Psoas muscle (tissue), 8 donors: ENCODE measurements at places on chromosomes 2 and 18.

- no peak for DNase-seq
Observed at GRCh38 chr18:36365836-36366775, 68.6 kb downstream of the FHOD3 start.

DNA sequence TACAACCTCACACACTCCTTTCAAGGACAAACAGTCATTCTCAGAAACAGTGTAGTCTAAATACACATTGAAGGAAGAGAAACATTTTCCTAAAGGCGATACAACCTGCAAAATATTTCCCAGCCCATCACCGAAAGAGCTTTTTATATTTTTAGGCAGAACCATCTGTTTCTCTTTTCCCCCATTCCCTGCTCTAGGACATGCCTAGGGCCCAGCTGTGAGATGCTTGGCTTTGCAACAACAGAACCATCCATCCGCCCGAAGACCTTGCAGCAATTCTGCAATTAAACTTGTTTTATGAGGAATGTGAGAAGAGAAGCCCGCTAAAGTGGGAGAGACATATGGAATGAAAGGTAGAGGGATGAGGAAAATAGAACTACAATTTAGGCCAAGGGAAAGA is 105.6 kb upstream of the RFX8 start:
- DNase-seq: no peak

GRCh38 chr2:6148882-6149281 is 456.7 kb downstream of the SOX11 start:
- no peak for DNase-seq

DNA sequence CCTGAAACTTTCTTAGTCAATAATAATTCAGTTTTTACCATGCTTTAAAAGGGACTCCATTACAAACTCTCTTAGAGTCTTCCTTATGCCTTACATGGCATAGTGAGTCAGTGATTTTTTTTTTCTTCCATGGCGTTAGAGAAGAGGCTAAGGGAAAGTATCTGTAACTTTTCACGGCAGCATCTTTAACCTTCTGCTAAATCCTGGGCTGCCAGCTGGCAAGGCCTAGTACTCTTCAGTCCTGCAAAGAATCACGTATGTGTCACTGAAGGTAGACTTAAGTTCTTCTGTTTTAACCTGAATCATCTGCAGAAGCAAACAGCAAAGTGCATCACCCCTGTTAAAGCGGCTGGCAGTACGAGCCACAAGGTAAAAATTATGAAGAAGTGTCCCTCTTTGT is 286.3 kb upstream of the FN1 start:
- no peak for DNase-seq

- DNase-seq: no peak
Observed at GRCh38 chr2:71003396-71003795, 8.7 kb upstream of the TEX261 start.

DNA sequence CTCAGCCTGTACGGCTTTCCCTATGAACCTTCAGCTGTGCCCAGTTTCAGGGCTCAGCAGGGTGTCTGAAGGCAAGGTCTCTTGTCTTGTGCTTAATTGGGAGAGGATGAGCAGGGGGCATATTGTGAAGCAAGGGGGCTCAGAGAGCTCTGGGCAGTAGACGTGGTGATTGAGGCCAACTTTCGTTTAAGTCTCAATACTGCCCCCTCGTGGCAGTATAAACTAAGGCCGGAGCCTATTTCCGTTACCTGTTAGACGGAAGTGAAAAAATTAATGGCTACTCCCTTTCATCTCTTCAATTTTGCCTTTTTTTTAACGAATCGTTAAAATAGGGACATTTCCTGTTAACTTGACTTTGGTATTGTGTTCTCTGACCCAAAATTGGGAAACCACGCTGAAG is 193.4 kb downstream of the TDRD15 start:
- DNase-seq: peak; percentile 18

GRCh38 chr2:59804732-59805131 is 748.7 kb downstream of the BCL11A start:
- DNase-seq: no peak

DNA sequence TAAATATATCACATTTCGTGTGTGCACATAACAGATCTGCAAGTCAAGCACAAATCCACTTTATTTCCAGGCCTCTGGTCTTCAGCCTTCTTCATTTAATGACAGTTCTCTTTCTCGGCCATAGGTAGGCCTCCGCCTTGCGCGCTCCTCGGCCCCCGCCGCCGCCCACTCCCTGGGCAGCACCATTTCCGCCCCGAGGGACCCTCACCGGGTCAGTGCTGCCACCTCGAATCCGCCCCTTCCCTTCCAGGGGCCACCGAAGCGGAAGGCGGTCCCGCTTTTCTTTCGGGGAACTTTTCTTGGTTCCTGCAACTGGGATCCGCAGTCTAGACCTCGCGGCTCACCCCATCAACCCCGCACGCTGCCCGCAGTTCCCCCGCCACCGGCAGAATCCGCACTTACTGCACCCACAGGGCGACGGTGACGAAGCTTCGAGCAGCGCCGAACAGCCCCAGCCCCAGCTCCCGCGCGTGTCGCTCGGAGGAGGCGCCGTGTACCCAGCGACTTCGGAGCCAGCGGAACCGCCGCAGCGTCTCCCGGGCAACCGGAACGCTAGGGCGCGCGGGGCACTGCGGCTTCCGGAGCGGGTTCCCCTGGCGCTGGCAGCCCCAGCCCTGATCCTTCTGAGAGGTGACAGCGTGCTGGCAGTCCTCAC is at the start of gene CDKL4:
Gene CDKL4 (minus strand): TSS at position 502 of the 655 bp plus-strand sequence.
- peak; percentile 22 for DNase-seq

DNA sequence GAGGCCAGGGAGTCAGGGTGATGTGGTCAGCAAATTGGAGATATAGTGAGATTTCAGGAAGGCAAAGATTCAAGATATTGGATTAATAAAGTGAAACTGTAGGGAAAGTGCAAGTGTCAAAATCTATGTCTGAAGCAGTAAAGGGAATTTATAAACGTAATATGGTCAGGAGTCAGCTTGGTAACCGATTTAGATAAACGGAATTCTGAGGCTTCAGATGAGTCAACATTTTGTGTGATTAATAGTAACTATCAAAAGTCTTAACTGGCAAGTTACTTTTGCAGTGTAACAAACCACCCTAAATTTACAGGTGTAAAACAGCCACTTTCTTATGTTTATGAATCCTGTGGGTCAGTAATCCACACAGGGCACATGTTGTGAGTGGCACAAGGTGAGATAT is 10.9 kb downstream of the MTX2 start:
- DNase-seq: no peak

- DNase-seq: no peak
Observed at GRCh38 chr2:162153608-162154224, 1.7 kb upstream of the GCG start.

GRCh38 chr2:69683170-69683971 is 39.8 kb upstream of the AAK1 start:
- DNase-seq: no peak

DNA sequence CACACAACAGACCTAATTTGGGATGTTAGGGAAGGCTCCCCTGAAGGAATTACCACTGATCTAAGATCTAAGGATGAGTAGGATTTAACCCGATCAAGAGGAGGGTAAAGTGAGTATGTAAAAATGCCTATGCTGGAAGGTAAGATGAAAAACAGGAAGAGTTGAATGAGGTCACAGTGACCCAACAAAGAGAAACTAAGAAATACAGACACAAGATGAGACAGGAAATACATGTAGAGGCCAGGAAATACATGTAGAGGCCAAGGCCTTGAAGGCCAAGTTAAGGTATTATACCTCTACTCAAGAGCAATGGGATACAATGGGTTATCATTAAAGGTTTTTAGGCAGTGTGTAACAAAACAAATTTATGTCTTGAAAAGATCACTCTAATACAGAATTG is 131.6 kb upstream of the TANK start:
- DNase-seq: no peak

DNA sequence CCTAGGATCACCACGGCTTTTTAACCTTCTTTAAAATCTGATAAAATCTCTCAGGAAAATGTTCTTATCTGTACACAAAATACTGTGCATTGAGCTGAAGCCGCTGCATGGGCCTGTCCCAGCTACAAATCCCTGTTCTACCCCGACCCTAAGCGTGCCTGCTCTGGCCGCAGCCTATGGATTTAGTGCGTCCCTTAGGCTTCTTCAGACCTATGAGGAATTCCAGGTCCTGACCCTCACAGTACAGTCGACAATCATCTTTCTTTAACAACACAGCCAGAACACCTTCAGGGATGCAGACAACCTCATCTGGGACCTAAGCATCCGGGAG is 477 bp upstream of the WDCP start:
- DNase-seq: no peak

DNA sequence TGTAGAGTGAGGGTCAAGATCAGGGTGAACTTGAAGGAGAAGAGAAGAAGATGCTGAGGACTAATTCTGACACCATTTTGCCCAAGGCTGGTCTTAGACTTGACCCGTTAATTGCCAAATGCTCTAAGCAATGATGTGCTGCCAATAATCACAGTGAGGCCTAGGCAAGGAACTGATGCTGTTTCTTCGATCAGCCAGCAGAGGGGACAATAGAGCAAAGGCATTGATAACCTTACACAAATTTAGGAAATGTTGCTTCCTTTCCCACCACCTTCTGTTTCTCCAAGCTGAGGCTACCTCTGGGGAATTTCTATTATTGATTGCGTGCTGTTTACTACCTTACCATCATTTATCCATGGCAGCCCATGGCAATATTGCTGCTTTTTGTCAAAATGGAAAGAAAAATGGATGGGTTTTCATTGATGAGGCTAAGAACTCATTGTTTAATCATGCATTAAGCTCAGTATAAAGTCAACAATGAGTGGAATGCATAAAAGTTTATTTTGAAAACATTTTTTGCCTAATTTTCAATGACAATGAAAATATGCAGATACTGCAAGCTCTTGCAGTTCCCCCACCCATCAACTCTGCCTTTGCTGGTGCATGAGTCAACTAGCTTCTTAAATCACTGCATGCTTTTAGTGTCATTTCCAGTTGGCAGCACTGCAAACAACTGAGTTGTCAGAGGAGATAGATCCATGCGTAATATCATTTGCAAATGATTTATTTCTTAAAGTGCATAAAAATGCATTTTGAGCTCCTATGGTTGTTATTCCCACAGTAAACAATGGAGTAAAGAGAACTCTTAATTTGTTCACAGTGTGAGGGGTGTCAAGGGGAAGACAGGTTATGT is 116.4 kb upstream of the NYAP2 start:
- DNase-seq: no peak

DNA sequence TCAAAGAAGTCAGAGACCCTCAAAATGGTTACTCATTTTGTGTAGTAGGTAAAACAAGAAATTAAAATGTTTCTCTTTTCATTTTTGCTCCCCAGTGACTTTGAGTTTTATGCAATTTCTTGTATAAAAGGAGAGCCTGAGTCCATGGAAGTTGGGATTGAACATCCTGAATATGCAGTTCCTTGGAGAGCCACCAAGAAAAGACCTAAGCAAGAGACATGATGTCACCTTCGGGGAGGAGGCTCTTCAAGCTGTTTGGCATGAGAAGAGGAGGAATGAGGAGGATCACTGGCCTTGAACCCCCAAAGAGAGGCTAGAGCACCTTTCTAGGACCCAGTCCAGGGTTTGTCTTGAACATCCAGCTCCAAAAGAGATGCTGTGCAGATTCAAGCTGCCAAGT is 83.5 kb upstream of the STPG4 start:
- no peak for DNase-seq

- no peak for DNase-seq
Observed at GRCh38 chr2:237758185-237758584, 40.4 kb upstream of the RBM44 start.

DNA sequence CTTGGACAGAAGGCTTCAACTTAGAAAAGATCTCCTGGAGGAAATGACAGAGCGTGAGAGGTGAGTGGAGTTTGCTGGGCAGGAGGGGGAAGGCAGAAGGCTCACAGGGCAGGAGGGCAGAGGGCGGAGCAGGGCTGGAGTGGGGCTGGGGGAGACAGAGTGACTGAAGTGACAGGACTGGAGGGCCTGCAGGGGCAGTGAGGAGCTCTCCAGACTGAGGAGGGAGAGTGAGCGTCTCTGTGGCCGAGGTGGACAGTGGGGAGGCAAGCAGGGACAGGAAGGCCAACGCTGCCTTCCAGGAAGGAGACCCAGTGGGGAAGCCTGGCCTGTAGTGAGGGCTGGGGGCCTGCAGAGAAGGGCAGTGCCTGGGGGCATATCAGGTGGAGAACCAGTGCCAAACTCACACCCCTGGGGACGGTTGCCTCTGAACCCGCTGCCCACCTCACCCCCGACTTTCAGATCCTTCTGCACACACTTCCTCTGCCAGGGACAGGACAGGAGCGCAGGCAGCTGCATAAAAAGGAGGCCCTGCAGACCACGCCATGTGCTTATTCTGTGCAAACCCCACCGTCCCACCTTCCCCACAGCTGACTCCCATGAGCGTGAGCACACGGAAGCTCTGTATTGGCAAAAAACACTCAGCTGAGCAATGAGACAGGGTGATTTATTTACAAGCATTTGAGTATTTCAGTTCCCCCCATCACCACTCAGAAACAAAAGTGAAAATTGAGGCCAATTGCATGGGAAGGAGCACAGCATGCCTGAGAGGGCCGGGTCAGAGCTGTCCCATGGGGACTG is 244.3 kb downstream of the FAM210A start:
- no peak for DNase-seq
